Activated CD4-positive, alpha-beta memory T cell treated with anti-CD3 and anti-CD28 coated beads, Interleukin-2, amount 10 ng/mL, durations not matched to agents 7 days and 5 days (primary cell): ENCODE measurements at places on chromosomes 13 and 19. TPM values are rescaled to one million over a fixed set of nuclear protein-coding genes. Genes with fewer than 3 reads are reported as not detected.

The SLC25A41 gene
- total RNA-seq: not detected

The SLC8A2 gene
- not detected for total RNA-seq

- DNase-seq: no peak
Observed at GRCh38 chr13:101017123-101017872, 342.7 kb upstream of the TMTC4 start.

- DNase-seq: no peak
Observed at GRCh38 chr13:64755961-64756360, 2474.2 kb downstream of the PCDH9 start.

The MISP3 gene
- total RNA-seq: 3.5 TPM

The C19orf33 gene
- 0.71 TPM for total RNA-seq

The ATP1A3 gene
- 1.9 TPM for total RNA-seq

The TRPM4 gene
- total RNA-seq: not detected

DNA sequence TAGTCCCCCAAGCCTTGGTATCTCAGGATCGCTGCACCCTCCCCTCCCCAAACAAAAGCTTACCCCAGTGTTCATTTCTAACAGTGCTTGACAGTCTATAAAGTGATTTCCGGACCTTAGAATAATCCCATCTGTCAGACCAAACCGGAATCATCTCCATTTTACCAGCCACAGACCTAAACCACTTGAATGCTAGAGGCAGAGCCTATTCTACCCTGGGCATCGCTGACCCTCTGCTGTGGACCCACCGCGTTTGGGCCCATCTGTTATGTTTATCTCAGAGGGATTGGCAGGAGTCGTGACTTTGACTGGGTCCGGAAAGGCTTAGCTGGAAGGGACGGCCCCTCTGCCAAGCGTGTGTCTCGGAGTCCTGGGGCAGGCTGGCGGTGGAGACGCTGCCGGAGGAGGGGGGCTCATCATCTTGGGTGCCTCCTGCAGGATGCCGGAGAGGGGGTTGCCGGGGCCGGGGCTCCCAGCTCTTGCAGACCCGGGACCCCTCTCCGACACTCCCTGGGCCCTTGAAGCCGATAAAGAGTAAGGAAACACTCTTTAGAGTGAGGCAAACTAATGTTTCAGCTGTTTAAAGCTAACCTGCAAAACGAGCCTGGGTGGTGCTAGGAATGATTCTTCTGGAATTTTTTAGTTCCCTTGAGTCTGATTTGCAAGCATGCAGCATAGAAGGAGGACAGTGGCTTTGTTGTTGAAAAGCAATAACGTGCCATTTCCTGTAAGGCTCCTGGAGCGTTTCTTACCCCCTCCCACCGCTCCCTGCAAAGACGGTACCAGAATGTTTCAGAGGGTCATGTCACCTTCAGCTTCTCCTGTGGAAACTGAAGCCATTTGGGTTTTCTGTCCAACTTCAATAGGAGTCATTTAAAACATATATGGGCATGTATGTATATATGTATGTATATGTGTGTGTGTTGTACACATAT lies 1.3 kb downstream of the SLC25A42 start:
- DNase-seq: peak; percentile 40

GRCh38 chr13:100510208-100510957 lies 78.2 kb downstream of the GGACT start:
- DNase-seq: no peak

- DNase-seq: no peak
Observed at GRCh38 chr19:1691589-1692290, 39.3 kb upstream of the TCF3 start.

DNA sequence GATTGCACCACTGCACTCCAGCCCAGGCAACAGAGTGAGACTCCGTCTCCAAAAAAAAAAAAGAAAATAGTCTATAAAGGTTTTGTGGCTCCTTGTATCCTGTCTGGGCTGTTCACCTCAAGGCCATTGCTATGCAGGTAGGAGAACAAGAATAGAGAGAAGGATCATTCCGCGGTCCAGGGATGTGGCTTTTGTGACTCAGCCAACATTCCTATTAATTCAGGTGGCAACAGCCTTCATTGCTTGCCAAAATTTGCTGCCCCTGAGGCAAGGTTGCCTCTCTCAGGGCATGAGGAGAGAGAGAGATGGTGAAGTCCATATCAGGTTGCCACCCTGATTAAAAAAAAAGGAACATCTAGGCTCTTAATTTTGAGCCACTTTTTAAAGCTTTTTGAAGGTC lies 8.0 kb downstream of the ZNF551 start:
- no peak for DNase-seq

DNA sequence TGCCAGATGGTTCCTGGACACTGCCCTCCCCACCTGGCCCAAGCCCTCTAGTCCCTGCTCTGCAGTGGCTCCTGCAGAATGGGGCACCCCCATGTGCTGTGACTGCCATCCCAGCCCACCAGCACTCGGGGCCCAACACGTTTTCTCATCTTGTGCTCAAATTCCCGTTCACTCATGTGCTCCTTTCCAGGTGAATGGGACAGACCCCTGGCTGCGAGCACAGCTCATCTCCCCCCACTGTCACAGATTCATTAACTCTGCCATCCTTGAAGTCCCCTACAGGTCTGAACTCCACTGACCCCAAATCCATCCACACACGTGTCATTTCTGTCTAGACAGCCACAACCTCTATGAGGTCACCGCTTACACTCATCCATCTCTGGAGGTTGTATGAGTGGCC lies 23.6 kb downstream of the TUBA3C start:
- no peak for DNase-seq
